T-helper 1 cell (primary cell): ENCODE measurements at places on chromosomes 5 and 9.

GRCh38 chr9:127574072-127574993 is 37.7 kb upstream of the STXBP1 start:
- DNase-seq, result no peak

- no peak for DNase-seq
These were observed 44.7 kb upstream of the DEPDC1B start for GRCh38 chr5:60744682-60745081.

GRCh38 chr9:71303351-71303750 is 181.9 kb upstream of the TRPM3 start:
- DNase-seq, result no peak

GRCh38 chr9:106076711-106077110 is 382.4 kb downstream of the TMEM38B start:
- no peak for DNase-seq

DNA sequence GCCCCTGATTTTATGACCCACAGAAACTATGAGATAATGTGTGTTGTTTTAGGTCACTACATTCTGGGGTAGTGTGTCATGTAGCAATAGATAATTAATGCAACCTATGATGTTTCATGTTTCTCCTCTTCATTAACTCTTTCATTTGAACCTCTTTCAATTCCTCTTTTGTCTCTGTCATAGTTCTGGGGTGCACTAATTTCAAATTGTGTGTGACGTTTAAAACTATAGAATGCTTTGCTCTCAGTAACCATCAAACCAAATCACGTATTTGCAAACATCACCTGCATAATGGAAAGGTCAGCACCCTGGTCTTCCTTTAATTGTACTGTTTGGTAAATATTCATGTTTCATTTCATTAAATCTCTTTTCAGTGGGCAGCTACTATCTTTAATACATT is 621.6 kb downstream of the TLR4 start:
- no peak for DNase-seq

- no peak for DNase-seq
These were observed 114.2 kb downstream of the PRDM6 start for GRCh38 chr5:123203105-123203800.

DNA sequence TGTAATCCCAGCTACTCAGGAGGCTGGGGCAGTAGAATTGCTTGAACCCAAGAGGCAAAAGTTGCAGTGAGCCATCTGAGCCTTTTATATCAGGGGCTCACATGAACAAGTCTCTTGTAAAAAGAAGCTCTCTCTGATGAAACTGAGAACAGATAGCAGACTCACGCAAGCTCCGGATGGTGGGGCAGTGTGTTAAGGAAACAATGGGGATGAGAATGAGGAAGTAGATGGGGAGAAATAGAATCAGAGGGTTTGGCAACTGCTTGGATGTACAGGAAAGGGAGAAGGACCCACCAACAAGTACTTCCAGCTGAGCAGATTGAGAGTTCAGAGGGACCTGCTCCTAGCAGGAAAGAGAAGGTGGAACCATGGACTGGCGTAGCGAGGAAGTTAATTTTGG is 18.6 kb downstream of the TMEM252 start:
- no peak for DNase-seq

DNA sequence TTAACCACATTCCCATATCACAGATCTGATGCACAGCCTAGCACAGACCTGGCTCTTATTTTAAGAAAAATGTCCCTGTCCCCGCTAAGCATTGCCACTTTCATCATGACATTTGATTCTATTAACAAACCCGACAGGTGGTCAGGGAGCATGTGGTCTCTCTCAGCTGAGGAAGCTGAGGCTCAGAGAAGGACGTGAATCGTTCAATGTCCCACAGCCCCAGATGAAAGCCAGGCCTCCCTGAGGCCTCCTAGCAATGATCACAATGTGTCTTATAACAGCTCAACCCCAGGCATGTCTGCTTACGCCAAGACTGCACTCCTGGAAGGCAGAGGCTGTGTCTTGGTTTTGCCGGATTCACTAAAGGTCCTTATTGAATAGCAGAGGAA is 10.4 kb upstream of the CRB2 start:
- no peak for DNase-seq

GRCh38 chr5:110916381-110917049 is 155.0 kb upstream of the TSLP start:
- DNase-seq, result no peak

DNA sequence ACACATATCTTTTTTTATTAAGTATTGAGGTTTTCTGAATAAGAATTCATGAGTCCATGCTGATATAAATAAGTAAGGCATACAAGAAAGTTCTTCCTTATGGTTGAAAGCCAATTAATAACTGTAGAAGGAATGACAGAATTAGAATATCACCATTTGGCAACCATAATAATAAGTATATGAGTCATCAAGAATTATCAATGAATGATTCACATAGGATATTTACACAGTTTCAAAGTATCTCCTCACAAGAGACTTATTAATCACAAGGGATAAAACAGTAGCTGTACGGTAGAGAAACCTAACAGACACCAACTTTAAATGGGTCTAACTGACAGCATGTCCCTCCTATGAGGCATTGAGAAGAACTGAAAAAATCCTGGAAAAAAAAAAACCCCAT is 161.6 kb downstream of the NR3C1 start:
- no peak for DNase-seq

DNA sequence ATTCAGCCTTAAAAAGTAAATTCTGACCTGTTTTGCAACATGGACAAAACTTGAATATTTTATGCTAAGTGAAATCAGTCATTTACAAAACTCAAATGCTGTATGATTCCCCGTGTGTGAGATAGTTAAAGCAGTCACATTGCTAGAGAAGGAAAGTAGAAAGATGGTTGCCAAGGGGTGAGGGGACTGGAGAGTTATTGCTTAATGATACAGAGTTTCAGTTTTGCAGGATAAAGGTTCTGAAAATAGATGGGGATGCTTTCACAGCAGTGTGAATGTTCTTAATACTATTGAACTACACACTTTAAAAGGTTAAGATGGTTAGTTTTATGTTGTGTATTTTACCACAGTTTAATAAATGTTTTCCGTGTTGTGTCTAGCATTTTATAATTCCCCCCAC is 51.2 kb downstream of the SGCD start:
- DNase-seq, result no peak

DNA sequence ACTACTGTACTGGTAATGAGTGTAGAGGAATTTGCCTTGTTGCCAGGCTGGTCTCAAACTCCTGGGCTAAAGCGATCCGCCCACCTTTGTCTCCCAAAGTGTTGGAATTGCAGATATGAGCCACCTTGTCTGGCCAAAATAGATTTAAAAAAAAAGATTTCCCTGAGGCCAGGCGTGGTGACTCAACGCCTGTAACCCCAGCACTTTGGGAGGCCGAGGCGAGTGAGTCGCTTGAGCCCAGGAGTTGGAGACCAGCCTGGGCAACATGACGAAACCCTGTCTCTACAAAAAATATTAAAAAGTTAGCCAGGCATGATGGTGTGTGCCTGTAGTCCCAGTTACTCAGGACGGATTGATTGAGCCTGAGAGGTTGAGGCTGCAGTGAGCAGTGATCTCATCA is 62.5 kb downstream of the IPO11 start:
- DNase-seq, result no peak

DNA sequence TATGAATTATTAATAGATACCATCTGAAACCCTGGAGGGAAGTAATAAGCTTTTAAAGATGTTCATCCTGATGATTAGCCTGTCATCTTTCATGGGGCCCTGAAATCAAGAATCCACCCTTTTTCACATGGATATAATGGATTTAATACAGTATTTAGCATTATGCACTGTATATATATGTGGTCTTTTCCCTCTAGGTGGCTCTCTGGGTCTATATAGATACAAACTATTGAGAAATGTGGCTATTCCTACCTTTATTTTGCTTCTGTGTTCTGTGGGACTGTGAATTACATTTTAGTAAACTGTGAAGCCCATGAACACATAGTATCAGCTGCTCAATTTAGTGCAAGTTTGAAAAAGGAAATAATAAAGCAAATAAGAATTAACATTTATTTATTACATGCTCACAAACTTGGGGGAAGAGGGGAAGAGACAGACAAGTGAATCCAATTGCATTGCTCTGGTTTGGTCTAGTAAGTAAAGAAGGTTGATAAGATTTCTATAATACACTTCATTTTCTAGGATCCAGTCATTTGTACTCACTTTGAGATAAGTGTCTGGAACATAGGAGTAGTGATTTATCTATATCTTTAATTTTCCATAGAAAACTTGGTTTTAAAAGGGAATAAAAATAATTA is 112.2 kb downstream of the SCAMP1 start:
- DNase-seq, result no peak

DNA sequence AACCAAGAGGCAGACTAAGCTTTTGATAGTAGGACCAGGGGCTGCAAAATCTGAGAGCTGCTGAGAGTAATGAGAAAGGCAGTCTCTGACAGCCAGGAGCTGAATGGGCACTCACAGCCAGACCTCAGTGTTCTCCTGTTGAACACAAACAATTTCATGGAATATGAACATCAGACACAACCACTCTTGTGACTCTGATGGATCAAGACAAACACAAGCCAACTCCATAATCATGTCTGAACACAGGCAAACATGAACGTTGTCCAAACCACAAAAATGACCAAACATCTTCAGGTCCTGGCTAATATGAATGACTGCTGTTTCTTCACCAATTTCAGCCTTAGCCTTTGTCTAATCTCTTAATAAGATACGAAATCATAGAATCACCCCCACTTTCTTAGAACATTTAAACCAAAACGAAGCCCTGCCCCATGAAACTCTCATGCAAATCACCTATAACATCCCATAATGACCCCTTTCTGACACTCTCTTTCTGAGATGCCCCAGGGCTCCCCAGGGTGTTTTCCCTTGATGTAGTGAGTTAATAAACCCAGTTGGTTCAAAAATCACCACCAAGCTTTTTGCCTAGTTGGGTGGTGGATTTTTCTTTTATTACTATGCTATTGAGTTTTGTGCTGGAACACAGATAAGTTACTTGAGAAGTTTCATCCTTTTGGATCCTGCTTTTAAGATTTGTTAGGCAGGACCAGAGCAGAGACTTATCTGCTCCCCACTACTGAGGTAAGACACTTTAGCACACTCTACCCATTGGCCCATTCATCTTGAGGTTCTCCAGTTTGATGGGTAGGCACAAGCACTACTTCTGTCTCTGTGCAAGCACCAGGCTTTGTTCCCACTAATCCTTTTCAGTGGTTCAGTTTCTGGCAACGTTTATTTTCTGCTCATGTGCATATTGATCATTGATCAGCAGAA is 5.9 kb upstream of the ERAP2 start:
- DNase-seq, result no peak

DNA sequence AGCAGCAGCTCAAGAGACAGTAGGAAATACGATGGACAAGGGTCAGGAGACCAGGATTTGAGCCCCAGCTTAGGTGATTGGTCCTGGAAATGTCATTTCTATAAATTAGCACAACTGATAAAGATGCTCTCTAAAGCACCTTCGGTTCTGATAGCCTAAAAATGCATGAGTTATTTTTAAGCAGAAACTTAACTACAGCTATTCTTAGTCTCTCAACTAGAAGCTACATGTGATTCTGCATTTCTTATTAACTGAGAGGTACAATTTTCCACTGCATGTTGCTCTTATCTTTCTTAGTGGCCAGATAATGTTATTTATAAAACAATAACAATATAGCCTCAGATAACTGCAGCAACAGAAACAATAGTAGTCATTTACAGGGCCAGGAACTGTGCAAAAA is 136.4 kb downstream of the GRIA1 start:
- DNase-seq, result no peak

DNA sequence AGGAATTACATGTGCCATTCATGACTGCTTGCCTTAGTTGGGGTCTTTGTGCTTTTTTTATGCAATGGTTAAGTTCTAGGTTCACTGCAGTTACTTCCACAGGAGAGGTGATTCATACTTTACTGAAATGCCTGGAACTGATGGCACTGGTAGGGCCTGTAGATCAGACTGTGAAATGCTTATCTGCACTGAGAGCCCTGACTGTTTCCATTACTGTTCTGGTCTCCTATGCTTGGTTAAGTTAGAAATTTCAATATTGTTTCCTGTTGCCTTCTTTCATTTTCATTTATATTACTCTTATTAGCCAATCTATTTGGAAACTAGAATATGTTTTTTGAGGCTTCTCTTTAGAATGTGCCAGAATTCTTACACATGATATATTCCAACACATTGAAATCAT is 484.1 kb upstream of the SEMA6A start:
- no peak for DNase-seq

DNA sequence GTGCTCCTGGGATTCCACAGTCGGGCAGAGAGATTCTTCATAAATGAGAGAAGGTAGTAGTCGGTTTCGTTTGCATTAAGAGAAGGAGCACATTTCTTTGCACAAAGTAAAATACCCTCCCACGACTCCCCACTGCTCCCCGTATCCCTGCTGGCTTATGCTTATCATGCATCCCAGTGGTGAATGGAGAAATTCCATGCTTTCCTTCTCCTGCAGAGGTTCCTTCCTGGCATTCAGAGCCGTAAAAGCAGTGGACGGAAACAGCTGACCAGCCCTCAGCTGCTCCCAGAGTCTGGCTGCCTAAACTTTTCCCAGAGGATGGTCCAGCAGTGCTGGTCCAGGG is 93.1 kb downstream of the C9orf152 start:
- DNase-seq, result no peak

GRCh38 chr9:40884072-40884901 is 244.2 kb downstream of the FOXD4L6 start:
- DNase-seq, result no peak

DNA sequence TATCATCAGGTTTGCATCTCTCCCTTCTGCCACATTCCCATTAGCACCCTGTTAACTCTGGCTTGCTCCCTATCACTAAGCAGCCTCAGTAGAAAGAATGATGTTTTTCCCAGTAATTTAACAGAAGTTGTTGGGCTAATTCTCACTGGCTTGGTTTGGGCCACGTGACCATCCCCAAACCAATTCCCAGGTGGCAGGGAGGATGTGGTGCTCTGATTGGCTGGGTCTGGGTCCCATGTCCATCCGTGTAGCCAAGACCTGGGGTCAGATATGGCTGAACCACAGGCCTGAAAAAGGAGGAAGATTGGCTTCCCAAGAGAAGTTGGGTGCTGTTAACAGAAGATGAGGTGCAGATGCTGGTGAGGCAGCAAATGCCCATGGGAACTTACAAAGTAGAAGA is 122.0 kb downstream of the BOD1 start:
- no peak for DNase-seq

DNA sequence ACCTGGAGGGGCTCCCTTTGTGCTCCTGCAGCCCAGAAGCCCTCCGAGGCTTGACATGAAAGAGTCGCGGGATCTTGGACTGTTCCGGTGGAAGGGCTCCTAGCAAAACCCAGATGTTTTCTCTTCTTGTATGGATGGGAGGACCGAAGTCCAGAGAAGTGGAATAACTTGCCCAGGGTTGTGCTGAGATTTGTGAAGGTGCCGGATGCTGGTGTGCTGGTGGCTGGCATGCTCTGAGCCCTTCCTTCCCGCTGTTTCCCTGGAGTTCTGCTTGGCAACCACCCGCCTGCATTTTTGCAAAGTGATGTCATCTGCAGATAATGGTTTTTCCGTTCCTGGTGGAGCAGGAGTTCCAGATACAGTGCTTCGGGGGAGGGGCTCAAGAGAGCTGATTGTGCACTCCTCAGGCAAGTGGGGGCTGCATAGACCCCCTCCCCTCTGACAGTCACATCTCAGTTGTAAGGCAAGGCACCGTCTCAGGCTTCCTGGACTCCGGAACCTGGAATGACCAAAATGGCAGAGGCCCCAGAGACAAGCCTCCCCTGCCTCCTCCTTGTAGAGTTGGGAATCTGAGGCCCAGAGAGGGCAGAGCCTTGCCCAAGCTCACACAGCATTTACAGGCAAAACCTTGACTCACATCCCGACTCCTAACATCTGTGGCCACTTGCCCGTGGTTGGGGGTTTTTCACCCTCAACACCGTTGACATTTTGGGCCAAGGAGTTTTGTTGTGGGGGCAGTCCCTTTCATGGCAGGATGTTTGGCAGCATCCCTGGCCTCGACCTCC is 157.0 kb downstream of the RGS3 start:
- DNase-seq, result no peak
